ENCODE measurements at places on chromosomes 12 and 14.

- no peak for DNase-seq
Measured at GRCh38 chr12:131038159-131038558, 84.5 kb downstream of the ADGRD1 start.

GRCh38 chr14:74566174-74567141 is 45.6 kb downstream of the LTBP2 start:
- DNase-seq: no peak

DNA sequence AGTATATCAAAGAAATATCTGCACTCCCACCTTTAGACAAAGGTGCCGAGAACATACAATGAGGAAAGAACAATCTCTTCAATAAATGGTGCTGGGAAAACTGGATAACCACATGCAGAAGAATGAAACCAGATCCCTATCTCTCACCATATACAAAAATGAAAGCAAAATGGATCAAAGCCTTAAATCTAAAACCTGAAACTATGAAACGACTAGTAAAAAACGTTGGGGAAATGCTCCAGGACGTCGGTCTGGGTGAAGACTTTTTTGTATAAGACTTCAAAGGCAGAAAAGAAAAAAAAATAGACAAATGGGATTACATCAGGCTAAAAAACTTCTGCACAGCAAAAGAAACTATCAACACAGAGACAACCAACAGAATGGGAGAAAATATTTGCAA is 83.8 kb downstream of the PPM1A start:
- no peak for DNase-seq

GRCh38 chr12:10268037-10268436 is 39.6 kb upstream of the KLRD1 start:
- no peak for DNase-seq

- no peak for DNase-seq
Measured at GRCh38 chr12:72228424-72228823, 43.7 kb upstream of the TRHDE start.

- no peak for DNase-seq
Measured at GRCh38 chr12:26953447-26953846, 15.2 kb downstream of the FGFR1OP2 start.

DNA sequence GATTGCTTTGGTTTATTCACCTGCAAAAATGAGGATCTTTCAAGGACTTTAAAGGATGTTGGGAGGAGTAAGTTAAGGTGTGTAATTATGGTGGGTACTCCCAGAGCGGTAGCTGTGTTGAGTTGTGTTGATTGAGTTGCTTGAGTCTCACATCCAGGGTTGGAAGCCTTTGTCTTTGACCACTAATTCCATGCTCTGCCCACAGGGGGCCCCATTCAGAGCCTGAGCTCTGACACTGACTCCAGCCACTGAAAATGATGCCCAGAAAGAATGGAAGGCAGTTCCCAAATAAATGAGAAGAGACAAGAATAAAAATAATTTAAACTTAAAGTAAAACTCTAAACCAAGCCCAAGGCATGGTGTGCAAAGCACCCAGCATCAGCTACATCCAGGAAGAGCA is 237.4 kb upstream of the PWP1 start:
- DNase-seq: no peak

- DNase-seq: no peak
Measured at GRCh38 chr12:19402211-19402610, 37.1 kb upstream of the AEBP2 start.

DNA sequence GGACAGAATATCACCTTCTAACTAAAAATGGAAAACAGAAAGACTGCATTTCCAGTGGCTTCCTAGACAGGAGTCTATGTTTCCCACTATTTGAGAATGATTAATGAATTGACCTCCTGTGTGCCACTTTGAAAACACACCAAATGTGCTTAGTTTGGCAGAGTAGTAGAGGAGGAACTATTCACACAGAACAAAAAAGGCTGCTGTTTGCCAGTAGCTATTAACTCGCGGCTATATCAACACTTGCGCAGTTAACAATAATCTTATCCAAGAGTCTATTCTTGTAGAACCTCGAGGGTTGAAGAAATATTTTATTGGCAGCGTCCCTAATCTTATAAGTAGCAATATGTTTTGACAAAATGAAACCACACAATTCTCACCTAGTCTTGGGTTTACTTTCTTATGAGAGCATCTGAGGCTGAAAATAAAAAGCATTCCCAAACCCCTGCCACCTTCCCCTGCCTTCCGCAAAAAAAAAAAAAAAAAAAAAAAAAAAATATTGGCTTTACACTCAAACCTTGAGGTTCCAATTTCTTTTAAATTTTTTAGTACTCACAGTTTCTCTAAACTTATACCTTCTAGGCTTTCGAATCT is 127.3 kb upstream of the FLRT2 start:
- DNase-seq: no peak

GRCh38 chr12:131912518-131913274 is 16.4 kb upstream of the PUS1 start:
- no peak for DNase-seq

DNA sequence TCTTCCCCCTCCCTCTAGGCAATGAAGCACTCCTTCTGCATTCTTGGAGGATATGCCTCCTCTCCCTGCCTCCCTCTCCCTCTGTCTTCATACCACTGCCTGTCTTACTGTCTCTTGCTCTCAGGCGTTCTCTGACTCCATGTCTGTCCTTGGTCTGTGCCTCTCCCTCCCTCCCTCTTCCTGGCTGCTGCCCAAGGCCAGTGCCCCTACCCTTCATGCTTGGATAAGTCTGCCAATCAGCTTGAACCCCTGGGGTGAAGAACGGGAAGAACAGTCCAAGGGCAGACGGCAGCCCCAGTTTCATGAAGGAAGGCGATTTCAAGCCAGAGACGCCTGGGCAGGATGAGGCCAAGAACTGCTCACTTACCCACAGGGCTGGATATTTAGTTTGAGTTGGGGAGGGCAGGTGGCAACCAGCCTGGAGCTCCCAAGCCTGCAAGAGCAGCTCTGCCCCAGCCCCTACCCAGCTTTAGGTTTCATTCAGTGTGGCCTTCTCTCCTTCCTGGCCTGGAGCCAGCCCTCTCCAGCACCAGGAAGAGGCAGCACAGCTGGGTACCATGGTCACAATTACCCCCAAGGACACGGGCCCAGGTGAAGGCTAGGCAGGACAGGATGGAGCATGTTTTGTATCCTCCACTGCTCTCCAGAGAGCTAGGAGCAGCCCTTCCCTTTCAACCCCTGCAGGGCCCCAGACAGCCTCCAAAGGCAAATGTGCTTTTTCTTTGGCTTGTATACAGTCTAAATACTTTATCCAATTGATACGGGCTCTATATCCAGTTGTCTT is 35.8 kb upstream of the LTBP2 start:
- DNase-seq: peak; percentile 50

- DNase-seq: no peak
Measured at GRCh38 chr12:68835333-68835908, 27.4 kb downstream of the MDM2 start.

GRCh38 chr14:24237463-24237955 is 4.8 kb downstream of the GMPR2 start:
- no peak for DNase-seq

- no peak for DNase-seq
Measured at GRCh38 chr12:110109037-110109836, 14.9 kb upstream of the IFT81 start.

DNA sequence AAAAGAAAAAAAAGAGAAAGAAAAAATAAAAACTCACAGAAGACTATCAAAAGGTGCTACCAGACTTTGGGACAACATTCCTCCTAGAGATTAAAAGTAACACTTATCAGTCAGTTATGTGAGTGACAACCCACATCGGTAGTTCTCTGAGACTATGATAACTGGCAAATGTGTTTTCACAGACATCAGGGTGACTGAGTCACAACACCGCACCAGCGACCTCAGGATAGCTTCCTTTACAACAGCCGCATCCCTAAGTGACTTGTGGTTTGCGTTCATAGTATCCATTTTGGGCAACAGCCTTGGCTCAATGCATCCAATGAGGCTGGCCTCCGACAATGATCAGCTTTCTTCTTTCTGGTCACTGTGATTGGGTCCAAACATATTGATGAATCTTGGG is 359.1 kb downstream of the TMEM132D start:
- DNase-seq: no peak

DNA sequence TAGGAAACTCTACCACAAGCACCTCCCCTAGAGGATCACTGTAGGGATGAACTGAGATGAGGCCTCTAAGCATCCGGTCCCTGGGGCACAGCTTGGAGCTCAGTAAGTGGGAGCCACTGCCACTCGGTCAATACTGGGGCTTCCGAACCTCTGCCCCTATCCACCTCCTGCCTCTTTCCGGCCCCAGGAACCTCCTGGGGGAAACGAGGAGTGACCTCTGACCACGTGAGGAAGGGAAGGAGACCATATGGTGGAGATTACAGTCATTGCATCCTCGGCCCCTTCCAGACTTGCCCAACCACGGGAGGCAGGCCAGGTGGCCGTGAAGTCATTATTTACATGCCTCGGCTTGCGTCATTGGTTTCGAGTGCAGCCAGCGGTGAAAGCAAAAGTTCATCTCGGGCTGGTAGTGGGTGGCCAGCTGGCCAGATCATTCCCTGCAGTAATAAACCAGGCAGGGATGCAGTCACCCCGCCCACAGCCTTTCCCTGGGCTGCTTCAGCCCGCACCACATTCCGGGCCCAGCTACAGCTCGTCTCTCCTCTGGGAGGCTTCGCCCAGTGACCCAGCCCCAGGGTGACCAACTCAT is 65.4 kb downstream of the C14orf132 start:
- DNase-seq: no peak

- no peak for DNase-seq
Measured at GRCh38 chr12:54374562-54375258, 9.8 kb downstream of the ZNF385A start.

DNA sequence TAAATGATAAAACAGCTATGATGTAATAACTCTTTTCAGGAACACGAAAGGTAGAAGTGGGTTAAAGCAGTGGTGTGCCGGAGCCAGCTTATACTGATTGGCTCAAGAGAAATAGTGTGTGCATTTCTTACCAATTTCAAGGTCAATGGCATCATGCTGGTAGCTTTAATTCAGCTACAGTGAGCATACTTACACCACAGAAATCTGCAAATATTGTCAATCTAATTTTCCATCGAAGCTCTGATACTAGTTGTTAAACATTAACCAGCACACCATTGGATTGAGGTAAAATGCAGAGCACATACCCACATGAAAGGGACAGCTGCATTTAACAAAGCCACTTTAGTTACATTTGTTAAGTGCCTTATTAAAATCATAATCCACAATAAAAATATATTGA is 225.7 kb downstream of the KCNC2 start:
- DNase-seq: no peak

DNA sequence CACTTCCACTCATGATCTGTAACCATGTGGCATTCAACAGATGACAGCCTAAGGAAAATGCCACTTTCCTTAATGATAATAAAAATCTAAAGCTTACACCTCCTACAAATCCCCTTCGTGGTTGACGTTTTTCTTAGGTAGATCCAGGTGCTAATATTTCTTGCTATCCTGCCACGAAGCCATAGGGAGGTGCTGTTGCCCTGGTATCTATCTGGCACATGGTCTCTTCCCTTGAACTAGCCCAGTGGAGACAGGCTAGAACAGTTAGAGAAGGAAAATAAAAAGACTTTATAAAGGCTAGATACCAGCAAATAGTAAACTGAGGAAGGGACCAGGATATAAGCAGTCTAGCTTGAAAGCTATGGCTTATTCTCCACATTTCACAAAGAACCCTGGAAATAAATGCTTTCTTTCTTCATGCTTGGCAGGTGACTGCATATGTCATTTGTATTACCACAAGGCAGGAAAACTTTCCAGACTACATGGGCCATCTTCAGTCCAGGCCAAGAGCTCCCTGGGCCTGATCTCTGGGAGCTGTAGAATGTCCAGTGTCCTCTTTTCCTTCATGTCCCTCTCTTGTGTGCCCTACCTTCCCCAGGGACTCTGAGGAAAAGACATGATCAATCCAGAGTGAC is 15.3 kb downstream of the SPIC start:
- no peak for DNase-seq

- no peak for DNase-seq
Measured at GRCh38 chr14:87869619-87870583, 123.1 kb downstream of the GALC start.

DNA sequence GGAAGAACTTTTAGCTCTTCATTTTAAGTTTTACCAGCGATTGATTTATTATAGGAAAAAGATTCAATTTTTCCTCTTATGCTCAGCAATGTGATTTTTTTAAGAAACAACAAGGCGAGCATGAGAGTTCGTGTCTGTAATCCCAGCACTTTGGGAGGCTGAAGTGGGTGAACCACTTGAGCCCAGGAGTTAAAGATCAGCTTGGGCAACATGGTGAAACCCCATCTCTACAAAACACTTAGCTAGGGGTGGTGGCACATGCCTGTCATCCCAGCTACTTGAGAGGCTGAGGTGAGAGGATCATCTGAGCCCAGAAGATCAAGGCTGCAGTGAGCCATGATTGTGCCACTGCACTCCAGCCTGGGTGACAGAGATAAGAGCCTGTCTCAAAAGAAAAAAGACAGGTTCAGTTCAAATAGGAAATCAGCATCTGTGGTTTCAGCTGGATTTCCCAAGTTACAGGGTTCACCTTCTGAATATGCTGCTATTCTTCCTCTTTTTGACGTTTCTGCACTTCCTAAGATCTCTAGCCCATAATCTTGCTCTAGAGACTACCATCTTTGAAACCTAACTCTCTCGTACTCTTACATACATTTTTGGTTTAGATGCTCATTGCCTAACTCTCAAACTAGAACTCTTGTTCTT is 274.7 kb downstream of the SEC23A start:
- no peak for DNase-seq

- DNase-seq: no peak
Measured at GRCh38 chr14:50340963-50341362, 28.8 kb downstream of the DMAC2L start.

DNA sequence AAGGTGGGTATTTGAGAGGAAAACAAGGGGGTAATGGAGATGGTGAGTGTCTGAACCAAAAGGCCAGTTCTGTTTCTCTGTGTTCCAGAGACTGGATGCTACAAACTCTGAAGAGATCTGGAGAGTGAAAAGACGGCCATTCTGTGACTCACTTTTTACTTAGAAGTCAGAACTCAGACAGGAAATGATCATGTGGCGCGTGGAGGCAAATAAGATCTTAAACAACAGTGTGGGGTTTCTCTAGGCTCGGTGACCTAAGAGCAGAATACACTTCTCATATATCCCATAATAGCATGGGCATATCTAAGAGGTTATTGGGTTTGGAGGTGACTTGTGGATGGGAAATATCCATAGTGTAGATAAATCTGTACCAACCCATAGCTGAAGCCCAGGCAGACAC is 463.5 kb downstream of the TMEM132D start:
- no peak for DNase-seq

DNA sequence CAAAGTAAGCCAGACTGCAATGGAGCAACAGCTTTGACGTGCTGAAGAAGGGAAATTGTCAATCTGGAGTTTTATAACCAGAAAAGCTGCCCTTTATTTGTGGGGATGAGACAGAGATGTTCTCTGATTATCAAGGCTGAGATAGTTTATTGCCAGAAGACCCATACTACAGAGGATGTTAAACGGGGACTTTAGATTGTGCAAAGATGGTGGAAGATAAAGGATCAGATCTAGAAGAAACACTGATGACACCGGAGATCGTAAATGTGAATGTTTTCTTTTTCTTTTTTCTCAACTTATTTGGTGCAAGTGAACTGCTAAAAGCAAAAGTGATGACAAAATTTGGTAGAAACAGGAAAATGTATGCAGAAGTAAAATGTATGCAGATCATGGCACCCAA is 178.3 kb upstream of the PLEKHG7 start:
- no peak for DNase-seq

Measured in NCI-H1417 treated with DMSO at 0.1 percent for 48 hours (cell line).